ENCODE measurements at places on chromosomes 4 and X.

DNA sequence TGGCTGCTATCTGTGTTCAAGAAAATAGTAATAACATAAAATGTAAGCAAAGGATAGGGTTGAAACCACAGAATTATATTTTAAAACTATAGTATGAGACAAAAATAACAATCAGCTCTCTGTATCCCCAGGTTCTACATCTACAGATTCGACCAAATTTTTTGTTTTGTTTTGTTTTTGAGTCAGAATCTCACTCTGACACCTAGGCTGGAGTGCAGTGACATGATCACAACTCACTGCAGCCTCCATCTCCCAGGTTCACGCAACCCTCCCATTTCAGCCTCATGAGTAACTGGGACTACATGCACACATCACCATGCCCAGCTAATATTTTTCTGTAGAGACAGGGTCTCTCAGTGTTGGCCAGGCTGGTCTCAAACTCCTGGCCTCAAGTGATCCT, 113.2 kb downstream of the MAB21L2 start:
- no peak for DNase-seq

DNA sequence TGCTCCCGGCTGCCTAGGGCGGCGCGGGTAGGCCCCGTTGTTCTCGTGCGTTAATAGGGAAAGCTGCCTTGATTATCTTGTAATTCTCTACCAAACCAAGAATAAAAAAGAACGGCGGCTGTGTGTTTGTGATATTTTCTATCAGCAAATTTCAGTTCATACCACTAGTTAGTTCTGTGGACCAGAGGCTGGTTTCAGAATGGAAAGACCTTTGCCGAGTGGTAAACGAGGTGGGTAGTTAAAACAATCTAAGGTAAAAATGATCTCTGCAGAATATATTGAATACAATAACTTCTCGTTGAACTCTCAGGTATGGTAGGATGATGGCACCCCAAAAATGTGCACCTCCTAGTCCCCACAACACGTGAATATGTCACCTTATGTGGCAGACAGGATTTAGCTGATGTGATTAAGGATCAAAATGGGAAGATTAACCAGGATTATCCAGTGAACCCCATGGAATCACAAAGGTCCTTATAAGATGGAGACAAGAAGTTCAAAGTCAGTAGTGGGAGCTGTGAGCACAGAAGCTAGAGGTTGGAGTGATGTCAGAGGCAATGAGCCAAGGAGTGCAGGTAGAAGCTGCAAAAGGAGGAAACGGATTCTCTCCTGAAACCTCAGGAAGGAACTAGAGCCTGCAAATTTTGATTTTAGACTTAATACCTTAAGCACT, 574 bp upstream of the CFAP97 start:
- no peak for DNase-seq

GRCh38 chrX:24231131-24231540, 81.6 kb downstream of the ZFX start:
- DNase-seq, result no peak

- no peak for DNase-seq
Observed at GRCh38 chr4:20403290-20403689, 151.6 kb downstream of the SLIT2 start.

- no peak for DNase-seq
Observed at GRCh38 chr4:159823743-159824142, 720.9 kb downstream of the RAPGEF2 start.

GRCh38 chr4:43843501-43843900, 605.1 kb downstream of the KCTD8 start:
- no peak for DNase-seq

DNA sequence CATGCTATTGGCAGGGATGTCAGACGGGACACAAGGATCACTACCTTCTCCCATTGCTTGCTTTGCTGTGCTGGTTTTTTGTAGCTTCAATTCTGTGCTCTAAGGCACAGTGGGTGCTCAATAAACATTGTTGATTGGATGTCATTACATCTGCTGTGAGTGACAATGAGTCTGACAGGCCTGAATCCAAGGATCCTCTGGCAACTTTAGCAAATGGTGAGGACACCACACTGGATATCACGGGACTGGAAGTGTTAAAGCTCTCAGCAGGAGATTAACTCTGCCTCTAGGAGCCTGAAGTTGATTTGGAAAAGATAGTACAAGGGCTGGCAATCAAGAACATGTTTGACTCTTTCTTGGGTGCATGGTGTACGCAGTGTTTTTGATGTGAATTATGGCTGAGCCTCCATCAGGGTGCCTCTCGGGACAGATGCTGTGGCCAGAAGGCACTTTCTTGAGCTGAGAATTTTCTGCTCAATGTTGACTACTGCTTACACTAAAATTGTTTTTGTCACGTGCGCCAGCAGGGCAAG, 217.9 kb downstream of the ARAP2 start:
- no peak for DNase-seq
